Mesangial cell (primary cell): ENCODE measurements at places on chromosomes 7 and 10. TPM values are rescaled to one million over a fixed set of nuclear protein-coding genes. Genes with fewer than 3 reads are reported as not detected.

Gene TCAF2
- total RNA-seq = 0.38 and 0.98 TPM in 2 replicates

Gene TMUB1
- total RNA-seq = 78.5 and 88.0 TPM in 2 replicates

Gene FAM149B1
- 7.7 and 12.5 TPM in 2 replicates for total RNA-seq

Gene EGR2
- 0.33 and 0.76 TPM in 2 replicates for total RNA-seq

Gene PRF1
- not detected in 2 replicates for total RNA-seq

Gene EIF3B
- total RNA-seq = 107 and 154 TPM in 2 replicates

Gene PDCD11
- total RNA-seq = 25.2 and 31.9 TPM in 2 replicates

Gene RPEL1
- not detected in 2 replicates for total RNA-seq

Gene PLXDC2
- 4.1 and 30.4 TPM in 2 replicates for total RNA-seq

Gene AKR1C8
- total RNA-seq = not detected in 2 replicates

Gene PNLIP
- total RNA-seq = not detected in 2 replicates

Gene CYP3A7
- not detected in 2 replicates for total RNA-seq

Gene VAX1
- not detected in 2 replicates for total RNA-seq

Gene COL13A1
- 2.3 and 7.3 TPM in 2 replicates for total RNA-seq

Gene CAV1
- 69.3 and 147 TPM in 2 replicates for total RNA-seq

Gene TMEM184A
- 4.1 and 4.4 TPM in 2 replicates for total RNA-seq

Gene SPACDR
- total RNA-seq = 0.89 TPM in 1 of 2 replicates, not detected in the other

Gene ZNF853
- total RNA-seq = 6.8 and 31.1 TPM in 2 replicates

Gene FAM107B
- 8.7 and 11.2 TPM in 2 replicates for total RNA-seq

Gene PRSS1
- not detected in 2 replicates for total RNA-seq

Gene SRPK2
- 19.1 and 19.9 TPM in 2 replicates for total RNA-seq

Gene SEMA4G
- 1.6 and 18.0 TPM in 2 replicates for total RNA-seq

Gene CAV2
- 94.4 and 106 TPM in 2 replicates for total RNA-seq

Gene RINT1
- total RNA-seq = 7.4 and 12.7 TPM in 2 replicates

Gene SYCE1
- not detected in 2 replicates for total RNA-seq

Gene GBX1
- total RNA-seq = not detected in 2 replicates

Gene KCNMA1
- total RNA-seq = 32.5 and 46.8 TPM in 2 replicates
